Left renal cortex interstitium (tissue), 4 donors: ENCODE measurements at places on chromosomes 7 and 10. TPM values are rescaled to one million over a fixed set of nuclear protein-coding genes. Genes with fewer than 3 reads are reported as not detected.

GRCh38 chr10:125064681-125065492 lies 95.5 kb downstream of the CTBP2 start:
- DNase-seq = no peak

DNA sequence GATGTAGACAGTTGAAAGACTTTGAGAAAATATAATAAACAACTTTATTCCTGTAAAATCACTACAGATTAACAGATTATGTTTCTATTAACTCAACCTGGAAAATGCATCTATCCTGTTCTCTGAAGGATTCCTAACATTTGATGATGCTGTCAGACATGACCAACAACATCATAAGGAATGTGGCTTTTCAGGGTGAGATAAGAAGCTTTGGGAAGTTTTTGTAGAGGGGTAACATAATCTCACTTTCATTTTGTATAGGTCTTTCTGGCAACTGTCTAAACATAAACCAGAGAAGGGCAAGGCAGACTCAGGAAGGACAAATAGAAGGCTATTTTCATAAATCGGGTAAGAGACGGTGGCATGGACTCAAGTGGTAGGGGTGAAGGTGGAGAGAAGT lies 112.2 kb downstream of the TES start:
- no peak for DNase-seq

- DNase-seq = no peak
Observed at GRCh38 chr7:50939021-50939420, 156.3 kb upstream of the GRB10 start.

- DNase-seq = no peak
Observed at GRCh38 chr10:58424176-58424575, 39.0 kb downstream of the TFAM start.

The ACTR1A gene
- 88.0 TPM for polyA plus RNA-seq

The PAX4 gene
- not detected for polyA plus RNA-seq

The XPNPEP1 gene
- 86.7 TPM for polyA plus RNA-seq

- DNase-seq = no peak
Observed at GRCh38 chr7:121936951-121937623, 64.1 kb downstream of the PTPRZ1 start.

GRCh38 chr10:59563531-59563930 lies 146.1 kb downstream of the SLC16A9 start:
- no peak for DNase-seq

DNA sequence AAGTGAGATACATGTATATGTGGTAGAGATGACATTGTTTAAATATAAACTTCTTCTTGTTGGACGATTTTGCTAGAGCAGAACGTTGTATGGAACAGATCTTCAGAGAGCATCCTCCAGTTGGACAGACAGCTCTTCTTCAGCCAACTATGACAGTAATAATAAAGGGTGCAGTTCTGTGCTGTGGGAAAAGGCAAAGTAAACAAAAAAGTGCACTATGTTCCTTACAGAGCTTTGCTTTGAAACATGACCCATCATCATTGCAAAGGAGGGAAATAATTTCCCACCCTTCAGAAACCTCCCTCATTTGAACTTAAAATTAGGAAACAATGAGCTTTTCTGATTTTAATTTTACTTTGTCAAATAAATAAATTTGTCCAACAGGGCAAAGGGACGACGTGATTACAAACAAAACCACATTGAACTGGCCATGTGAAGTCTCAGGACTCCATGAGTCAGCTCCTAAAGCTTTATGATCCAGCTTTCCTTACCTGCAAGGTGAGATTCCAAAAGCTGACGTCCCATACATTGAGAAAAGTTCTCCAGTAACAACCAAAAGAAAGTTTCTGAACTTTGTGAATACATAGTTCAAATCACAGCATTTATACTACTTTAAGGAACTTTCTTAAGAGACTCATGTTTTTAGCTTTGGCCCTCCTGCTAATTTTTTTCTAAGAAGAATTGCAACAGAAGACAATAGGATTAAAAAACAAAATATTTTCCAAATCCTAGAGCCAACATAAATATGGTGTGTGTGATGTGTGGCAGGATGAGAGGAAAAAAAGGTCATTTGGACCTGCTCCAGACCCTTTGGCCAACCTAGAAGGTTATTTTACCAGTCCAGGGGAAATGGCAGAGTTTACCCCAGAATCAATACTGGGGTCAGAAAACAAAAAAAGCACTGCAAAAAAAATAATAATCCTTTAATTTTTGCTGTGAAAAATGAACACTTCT lies 565.4 kb upstream of the NRP1 start:
- no peak for DNase-seq
